ENCODE measurements at places on chromosomes 16 and 17. TPM values are rescaled to one million over a fixed set of nuclear protein-coding genes. Genes with fewer than 3 reads are reported as not detected.

The DPEP3 gene
- 0.09 TPM for polyA plus RNA-seq

- DNase-seq = no peak
Observed at GRCh38 chr17:39144416-39144840, 7.0 kb downstream of the PLXDC1 start.

GRCh38 chr17:54948380-54948779 lies 20.1 kb downstream of the COX11 start:
- DNase-seq = no peak

DNA sequence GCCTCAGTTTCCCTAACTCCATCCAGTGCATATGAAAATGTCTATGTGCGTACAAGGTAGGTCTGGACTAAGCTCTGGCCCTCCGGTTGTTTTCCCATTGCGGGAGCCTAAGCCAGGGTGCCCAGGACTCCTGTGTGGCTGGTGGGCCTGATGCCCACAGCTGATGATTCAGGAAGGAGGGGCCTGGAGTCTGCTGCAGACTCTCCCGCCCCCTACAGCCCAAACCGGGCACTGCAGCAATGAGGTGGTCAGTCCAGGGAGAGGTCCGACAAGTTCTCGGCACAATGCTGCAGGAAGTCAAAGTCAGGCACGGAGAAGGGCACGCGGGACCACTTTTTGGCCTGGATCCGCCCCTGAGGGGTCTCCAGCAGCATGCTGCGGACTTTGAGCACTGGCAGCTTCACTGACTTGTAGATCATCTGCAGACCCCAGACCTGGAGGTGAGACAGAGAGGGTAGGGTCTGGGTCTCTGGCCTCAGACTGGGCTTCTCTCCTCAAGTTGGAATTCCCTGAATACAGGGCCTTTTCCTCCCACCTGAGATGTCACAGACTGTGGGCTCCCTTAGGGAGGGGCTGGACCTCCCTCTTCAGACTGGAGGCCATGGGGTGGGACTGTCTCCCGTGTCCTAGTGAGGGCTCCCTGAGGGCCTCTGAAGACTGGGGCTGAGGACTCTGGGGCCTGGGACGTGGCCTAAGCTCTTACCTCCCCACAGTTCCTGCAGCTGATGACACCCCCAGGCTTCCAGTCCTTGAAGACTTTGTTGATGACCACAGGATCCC lies 3.4 kb upstream of the ZNF385C start:
- DNase-seq = no peak

The TMED6 gene
- polyA plus RNA-seq = 0.09 TPM
